Panc1 (cell line): ENCODE measurements at places on chromosomes 11 and 22.

- no peak for DNase-seq
These were observed 1.7 kb downstream of the CSDC2 start for GRCh38 chr22:41562461-41562860.

- no peak for DNase-seq
These were observed 18.9 kb upstream of the UVRAG start for GRCh38 chr11:75796091-75796435.

DNA sequence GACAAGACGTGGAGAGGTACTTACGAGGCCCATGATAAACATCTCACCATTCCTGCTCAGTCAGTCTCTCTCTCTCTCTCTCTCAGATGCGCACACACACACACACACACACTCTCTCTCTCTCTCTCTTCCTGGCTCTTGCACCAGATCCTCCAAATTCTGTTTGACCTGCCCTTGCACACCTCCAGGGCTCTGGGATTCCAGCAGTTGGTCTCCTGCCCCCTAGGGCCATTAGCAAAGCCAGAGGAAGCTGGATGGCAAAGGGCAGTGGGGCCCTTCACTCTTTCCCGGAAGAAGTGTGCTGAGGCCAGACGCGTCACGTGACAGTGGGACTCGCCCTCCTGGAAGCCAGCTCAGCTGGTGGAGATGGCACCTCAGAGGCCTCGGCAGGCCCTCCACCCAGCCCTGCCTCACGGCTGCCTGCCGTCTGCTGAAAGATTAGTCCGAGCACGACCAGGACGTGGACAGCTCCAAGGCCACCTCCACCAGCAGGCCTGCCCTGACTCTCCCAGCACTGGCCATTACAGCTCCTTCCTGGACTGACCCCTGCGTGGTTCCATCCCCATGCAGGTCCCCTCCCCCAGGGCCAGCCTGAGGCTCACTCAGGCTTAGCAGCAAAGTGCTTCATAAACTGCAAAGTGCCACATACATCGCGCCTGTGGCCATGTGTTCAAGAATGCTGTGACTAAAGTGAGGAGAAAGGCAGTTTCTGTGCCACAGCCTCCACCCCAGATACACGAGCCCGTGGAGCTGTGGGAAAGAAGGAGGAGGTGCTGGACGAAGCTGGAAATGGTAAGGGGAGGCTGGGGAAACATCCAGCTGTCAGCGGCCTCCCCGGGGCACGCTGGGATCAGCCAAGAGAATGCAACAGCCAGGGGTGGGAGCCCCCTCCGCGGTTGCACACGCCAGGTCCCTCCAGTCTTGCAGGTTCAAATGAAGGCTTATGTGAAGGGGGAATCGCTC, 3.7 kb downstream of the PDGFB start:
- DNase-seq = peak; percentile 39

GRCh38 chr11:33695051-33695566, 5.5 kb downstream of the C11orf91 start:
- DNase-seq = no peak

- peak; percentile 52 for DNase-seq
These were observed 159.2 kb downstream of the MSANTD4 start for GRCh38 chr11:105862736-105863367.

DNA sequence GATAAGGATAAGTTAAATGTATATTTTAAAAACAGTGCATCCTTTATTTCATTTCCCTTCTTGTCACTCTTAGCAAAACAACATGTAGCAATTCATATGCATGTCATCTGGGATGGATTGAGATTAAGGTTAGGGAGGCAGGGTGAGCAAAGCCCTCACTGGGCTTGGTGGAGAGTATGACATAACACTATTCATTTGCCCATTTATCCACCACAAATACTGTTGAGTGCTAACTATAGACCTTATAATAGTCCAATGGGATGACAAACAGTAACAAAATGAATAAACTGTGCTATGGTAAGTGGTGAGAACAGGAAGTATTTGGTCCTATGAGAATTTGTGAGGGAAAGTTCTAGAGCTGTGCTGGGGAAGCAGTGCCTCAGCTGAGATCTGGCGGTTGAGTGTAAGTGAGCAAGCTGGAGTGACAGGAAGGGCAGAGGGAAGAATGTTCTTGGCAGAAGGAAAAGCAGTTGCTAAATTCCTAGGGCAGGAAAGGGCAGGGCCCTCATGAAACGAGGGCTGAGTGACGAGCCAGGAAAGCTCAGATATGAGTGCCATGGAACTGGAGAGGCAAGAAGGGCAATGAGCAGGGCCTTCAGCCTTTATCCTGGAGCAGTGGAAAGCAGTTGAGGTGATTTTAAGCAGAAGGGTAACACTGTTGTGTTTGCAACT, 6.7 kb downstream of the HSD17B12 start:
- no peak for DNase-seq

DNA sequence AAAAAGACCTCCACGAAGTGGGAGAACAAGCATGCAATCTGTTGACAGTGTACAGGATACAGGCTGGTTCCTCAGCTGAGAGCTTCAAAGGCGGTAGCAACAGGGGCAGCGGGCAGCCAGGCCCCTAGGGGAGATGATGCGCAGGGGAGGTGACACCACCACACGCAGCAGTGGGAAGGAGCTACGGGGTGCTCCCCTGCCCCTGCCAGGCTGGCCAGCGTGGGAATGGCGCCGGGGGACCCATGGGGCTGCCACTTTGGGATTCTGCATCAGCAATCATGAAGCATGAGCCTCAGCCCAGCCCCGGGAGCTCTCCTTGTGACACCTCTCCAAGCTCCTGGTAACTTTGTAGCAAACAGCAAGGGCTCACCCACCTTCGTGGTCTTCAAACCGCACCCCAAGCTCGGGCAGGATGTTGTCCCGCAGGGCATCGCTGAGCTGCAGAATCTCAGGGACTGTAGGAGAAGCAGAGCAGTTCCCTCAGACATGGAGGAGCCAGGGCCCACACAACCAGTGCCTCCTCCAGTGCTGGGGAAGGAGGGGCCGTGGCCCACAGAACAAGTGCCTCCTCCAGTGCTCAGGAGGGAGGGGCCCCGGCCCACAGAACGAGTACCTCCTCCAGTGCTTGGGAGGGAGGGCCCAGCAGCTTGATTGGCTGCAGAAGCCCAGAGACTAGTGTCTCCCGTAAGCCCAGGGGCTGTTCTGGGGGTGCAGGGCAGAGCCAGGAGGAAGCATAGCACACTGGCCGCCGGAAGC, 14.6 kb upstream of the NAP1L4 start:
- no peak for DNase-seq

DNA sequence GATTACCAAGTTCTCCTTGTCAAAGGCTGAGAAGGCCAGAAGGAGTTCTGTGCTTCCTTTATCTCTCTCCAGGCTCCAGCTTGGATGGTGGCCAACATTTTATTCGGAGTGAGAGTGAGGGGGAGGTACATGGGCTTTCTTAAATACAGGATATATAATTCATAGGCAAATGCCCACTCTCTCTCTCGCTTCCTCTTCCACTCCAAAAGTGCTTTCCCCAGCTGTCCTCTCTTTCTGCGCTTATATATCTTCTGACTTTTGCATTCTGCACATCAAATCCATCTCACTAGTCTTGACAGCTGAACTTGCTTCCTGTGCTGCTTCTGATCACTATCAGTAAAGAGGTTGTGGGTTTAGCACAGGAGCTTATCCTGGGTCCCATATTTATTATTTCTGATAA, 125.4 kb upstream of the ARHGAP20 start:
- DNase-seq = no peak
